Activated effector memory CD4-positive, alpha-beta T cell treated with Interleukin-2 at 50 U/mL for 16 hours (primary cell): ENCODE measurements at places on chromosomes 6 and 20.

- DNase-seq: no peak
These were observed 32.4 kb upstream of the RPP40 start for GRCh38 chr6:5036269-5036668.

- no peak for DNase-seq
These were observed 8.2 kb upstream of the CD83 start for GRCh38 chr6:14109411-14109826.

DNA sequence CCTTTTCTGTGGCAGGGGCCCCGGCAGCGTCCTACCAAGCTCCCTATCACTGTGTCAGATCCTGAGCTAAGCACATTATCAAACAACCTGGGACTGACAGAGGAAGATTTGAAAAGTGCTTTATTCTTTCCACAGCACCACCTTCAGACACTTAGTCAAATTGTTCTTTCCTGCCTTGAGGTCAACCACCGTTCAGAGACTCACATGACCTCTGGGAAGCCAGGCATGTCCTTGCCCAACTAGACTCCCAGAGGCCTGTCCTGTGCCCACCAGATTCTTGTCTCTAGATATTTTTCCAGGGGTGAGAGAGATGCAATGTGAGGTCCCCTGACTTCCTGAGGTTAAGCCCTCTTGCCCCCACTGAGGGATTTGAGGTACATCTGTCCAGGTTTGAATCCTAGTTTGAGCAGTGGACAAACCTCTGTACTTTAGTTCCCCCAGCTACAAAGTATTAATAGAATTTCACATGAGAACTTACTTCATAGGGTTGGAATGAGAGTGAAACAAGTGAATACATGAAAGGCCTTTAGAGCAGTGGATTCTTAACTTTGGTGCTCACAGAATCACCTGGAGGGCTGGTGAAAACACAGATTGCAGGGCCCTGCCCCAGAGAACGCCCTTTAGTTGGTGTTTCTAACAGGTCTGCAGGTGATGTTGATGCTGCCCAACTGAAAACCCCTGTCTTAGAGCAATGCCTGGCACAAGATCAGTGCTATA lies 179.8 kb downstream of the CLIC5 start:
- no peak for DNase-seq

DNA sequence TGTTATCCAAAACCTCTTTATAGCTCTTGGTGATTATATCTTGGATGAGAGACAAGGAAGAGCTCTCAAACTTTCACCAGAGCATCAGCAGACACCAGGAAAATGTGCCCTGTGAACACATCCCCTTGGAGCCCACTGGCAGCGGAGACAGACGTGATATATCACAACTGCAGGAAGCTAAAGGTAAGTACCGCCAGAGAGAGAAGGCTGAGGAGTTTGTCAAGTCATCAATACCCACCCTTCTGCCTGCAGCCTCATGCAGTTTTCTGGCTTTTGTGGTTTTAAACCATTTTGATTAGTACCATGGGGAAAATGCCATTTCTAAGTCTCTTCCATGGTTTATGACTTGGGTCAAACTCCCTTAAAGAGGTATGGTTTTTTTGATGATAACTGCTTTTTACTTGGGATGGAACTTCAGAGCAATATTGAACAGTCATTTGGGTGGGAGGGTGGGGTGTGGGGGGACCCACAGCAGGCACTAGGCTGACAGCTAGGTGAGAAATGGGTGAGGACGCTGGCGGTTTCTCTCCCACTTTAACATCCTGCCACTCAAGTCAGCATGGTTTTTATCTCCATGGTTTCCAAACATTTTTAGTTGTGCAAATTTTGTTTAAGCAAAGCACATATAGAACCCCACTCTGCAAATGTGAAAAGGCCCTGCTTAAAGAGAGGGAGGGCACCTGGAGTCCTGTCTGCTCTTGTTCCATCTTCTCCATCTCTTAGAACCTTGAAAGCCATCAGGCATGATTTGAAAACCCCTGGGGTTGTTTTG lies 108.4 kb downstream of the SCML4 start:
- DNase-seq: no peak

DNA sequence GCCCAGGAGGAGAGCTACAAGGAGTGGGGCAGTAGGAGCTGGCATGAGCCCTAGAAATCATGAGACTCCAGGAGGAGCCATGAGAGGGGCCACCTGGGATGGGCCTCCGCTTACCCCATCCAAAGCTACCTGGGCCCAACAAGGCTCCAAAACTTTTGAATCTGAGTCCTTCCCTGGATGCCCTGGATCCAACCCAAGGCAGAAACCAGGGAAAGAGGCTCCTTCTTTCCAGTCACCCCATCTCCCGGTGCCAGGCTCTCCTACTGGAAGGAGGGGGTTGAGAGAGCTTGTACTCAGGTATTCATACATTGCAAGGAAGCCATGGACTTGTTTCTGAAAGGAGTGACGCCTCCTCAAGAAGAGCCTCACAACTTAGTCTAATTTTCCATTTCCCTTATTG lies 7.8 kb upstream of the SIRPG start:
- DNase-seq: no peak

DNA sequence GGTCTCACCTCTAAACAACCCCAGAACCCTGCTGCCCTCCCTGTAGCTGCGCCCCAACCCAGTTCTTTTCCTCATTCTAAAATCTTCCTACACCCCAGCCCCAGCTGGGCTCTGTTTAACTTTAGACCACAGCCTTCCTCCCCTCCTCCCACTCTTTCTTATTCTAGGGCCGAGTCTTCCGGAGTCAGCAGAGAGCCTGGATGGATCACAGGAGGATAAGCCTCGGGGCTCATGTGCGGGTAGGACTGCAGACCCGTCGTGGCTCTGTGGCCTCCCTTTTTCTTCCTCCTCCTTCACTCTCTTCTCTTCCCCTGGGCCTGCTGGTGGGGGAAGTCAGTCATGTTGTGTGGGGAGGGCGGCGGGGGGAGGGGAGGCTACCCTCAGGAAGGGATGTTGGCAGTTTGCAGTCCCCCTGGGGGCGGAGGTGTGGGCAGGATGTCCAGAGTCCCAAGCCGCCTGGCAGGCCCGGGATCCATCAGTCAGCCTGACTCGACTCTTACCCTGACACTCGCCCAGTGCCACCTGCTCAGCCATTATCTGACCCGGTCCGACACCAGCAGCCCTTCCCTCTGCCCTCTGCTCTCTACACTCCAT lies 8.1 kb downstream of the CAPN11 start:
- no peak for DNase-seq

DNA sequence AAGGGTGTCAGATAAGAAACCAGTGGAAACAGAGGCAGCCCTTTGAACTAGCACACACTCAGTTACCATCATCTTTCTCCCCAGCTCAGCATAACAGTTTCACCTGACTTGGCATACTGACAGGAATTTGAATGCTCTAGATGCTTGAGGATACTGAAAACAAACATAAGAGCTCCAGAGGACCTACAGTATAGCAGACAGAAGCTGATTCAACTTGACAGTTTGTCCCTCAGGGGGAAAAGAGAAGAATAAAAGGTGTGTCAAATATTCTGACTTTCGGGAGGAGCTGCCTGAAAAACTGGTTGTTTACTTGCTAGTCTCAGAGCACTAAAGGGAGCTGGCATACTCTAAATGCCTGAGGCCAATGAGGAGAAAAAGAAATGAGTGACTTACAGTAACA lies 35.1 kb downstream of the EYS start:
- DNase-seq: no peak

- no peak for DNase-seq
These were observed 16.7 kb upstream of the GCM1 start for GRCh38 chr6:53165293-53165692.

DNA sequence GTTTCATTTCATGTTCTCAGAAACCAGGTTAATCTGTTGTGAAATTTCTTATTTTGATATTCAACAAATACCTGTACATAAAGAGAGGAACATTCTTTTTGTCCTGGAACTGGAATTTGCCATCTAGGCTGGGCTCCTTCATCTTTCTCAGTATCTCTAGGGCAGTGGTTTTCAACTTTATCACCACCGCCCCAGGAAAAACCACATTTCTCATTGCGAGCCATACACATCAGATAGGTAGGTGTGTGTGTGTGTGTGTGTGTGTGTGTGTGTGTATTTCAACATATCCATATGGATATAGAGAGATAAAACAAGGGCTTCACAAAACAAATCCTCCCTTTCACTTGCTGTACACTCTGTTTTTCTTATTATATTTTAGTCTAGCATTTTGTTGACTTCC lies 24.1 kb downstream of the BFSP1 start:
- no peak for DNase-seq

GRCh38 chr6:10278746-10279145 lies 136.1 kb downstream of the TFAP2A start:
- no peak for DNase-seq

GRCh38 chr6:9999796-10000195 lies 415.1 kb downstream of the TFAP2A start:
- DNase-seq: no peak

DNA sequence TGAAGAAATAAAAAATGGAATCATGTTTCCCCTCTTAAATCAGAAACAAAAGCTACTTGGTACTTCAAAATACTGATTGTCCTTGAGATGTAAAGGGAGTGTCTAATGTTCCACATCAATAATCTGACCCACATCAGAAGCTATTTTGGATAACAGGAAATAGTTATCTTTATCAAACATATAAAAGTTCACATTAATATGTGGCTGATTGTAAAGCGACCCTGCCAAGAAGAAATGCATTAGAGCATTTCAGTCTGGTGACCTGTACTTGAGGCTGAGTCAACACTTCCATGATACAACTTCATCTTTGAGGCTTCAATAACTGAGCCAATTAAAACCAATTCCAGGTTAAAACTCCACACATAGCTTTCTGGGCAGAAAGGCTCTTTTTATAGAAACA lies 31.8 kb downstream of the SYNE1 start:
- DNase-seq: no peak
